ENCODE measurements at places on chromosomes 6 and 20.

GRCh38 chr6:68718385-68719073 lies 83.4 kb downstream of the ADGRB3 start:
- DNase-seq, result no peak

DNA sequence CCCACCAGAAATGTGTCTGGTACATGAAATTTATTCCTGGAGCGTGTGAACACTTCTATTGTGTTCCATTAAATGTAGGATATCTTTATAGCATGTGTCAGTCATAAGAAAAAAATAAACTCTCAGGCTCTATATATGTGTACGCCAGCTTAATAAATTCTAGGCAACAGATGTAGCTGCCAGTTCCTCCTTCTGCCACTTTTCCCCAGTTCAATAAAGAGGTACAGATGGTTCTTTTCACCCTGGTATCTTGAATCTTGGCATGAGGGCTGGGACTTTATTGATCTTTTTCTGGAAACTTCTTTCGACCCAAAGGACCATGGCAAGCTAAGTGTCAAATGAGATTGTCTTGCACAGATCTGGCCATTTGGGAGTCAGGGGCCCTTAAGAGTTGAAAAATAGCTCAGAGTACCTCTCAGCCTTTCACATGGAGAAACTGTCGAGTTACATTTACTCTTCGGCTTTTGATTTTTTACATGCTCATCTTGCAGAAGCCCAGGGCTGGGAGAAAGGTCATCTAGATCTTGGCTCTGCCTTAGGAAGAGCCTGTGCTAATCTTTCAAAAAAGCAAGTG lies 240.9 kb downstream of the DOK5 start:
- no peak for DNase-seq

- no peak for DNase-seq
Observed at GRCh38 chr20:20491110-20491783, 123.3 kb downstream of the INSM1 start.

DNA sequence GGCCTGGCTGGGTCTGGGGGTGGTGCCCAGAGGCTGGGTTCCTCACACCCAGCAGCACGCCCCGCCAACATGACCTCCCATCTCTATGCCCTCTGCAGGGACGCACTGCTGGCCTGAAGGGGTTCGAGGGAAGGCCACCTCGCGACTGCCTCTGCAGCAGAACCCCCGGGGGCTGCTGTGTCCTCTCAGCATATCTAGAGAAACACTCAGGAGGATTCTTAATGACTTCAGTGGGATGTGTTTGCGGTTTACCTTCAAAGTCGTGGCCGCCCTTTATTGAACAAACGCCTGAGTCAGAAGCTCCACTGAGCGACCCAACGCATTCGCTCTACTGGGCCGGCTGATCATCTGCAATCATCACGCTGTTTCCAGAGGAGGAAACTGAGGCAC lies 54.8 kb upstream of the GATA5 start:
- no peak for DNase-seq

DNA sequence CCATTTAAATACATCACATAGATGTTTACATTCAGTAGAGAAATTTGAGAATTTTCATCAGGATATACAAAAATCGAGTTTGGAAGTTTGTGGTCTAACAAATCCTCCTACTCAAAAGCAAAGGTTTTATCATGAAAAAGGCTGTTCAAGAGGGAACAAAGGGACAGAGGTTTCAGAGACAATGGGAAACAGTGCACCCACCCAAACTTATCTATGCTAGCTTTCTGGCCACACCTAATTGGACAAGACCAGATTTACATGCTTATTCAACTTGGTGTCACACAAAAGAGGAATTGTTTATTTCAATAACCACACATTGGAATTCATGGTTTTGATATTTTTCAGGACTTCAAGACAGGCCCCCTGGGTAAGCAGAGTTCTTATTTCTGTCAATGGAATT lies 28.4 kb upstream of the RSPO3 start:
- DNase-seq, result no peak

DNA sequence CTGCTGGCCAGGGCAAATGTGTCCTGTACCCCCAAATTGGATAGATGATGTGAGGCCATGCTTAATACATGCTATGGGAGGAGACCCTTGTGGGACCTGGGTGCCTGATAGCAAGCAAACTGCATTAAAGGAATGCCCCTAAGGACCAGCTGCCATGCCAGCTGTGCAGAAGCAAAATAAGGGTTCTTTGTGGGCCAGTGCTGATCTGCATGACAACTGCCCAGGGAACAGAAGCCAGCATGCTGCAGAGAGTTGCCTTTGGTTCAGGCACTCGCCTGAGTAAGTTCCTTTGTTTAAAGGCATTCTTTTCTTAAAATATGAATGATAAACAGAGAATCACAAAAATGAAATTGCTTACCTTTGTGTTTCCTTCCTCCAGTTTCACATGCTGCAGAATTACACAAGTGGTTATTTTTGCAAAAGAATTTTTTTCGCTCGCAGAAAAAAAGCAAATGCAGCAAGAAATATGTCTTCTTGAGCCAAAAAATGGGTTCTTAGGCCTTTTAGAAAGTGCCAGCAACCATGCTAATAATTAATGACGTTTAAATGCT lies 6.9 kb upstream of the SYNDIG1 start:
- no peak for DNase-seq
